ENCODE measurements at places on chromosomes 7 and 10.

DNA sequence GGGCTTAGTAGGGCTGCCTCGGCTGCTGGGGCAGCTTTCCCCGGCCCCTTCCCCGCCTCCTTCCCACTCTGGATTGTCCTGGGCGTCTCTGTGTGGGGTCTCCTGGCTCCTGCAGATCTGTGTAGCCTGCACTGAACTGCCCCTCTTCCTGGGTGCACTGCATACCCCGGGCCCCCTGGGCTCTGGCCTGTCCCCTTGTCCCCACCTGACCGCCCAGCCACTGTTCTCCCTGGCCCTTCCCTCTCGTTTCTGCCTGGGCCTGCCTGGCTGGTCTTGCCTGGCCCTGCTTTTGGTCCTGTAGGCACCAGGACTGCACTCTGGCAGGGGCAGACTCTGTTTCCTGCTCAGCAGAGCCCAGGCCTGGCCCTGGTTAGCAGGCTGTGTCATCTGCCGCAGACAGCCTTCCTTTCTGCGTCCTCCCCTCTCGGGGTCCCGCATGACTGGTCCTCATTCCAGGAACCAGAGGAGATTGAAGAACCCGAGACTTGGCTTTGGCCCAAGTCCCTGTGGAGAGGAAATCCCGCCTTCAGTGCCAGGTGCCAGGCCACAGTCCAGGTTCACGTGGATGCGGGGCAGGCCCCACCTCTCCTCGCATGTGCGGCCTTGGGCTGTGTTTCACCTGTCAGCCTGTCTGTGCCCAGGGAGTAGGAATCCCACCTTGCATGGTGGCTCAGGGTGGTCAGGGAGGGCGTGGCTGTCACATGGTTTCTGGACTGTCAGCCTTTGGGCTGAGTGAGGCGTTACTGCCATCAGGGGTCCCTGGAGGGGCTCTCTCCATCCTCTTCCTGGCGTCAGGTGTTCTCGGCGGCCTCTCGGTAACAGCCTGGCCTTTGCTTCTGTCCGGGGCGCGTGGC, 9.2 kb downstream of the INPP5A start:
- H3K4me3 ChIP-seq: no peak overlapping the region
- H3K36me3 ChIP-seq: peaks cover 9% of the 10 kb centered on the region
- H3K27ac ChIP-seq: no peak overlapping the region
- peaks cover 62% of the 10 kb centered on the region for H3K4me1 ChIP-seq
- H3K27me3 ChIP-seq: no peaks in the 10 kb centered on the region

GRCh38 chr10:60093317-60093716, 187.0 kb upstream of the CCDC6 start:
- H3K4me3 ChIP-seq: no peak overlapping the region
- no peaks in the 10 kb centered on the region for H3K4me1 ChIP-seq
- no peak for DNase-seq
- H3K27ac ChIP-seq: no peak overlapping the region
- no peaks in the 10 kb centered on the region for H3K27me3 ChIP-seq

DNA sequence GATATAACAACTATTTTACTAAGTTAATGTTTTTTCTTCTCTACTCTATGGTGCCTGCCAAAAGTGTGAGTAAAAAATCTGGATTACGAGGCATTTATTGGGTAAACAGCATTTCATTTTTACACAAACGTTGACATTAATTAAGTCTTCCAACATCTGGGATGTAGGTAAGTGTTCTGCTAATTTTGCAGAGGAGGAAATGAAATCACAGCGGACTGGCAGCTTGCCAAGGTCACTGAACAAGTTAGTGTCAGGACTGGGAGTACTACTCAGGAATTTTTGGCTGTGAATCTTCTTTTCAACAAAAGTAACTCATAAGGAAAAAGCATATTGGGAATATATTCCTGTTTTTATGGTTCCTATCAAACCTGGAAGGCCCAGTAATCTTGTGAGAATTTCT, 612.1 kb upstream of the FZD8 start:
- no peak overlapping the region for H3K4me3 ChIP-seq
- H3K27ac ChIP-seq: no peak overlapping the region
- no peaks in the 10 kb centered on the region for H3K27me3 ChIP-seq
- no peaks in the 10 kb centered on the region for H3K4me1 ChIP-seq
- DNase-seq: no peak

- DNase-seq: no peak
- H3K27ac ChIP-seq: no peak overlapping the region
- H3K4me3 ChIP-seq: no peak overlapping the region
- H3K4me1 ChIP-seq: no peaks in the 10 kb centered on the region
- no peaks in the 10 kb centered on the region for H3K27me3 ChIP-seq
Observed at GRCh38 chr7:71266912-71267311, 135.0 kb downstream of the GALNT17 start.

All from activated CD4-positive, alpha-beta T cell treated with anti-CD3 and anti-CD28 coated beads, Interleukin-2, amount 10 ng/mL, durations not matched to agents 7 days and 5 days (primary cell).